ENCODE measurements at places on chromosomes 2 and 18.

DNA sequence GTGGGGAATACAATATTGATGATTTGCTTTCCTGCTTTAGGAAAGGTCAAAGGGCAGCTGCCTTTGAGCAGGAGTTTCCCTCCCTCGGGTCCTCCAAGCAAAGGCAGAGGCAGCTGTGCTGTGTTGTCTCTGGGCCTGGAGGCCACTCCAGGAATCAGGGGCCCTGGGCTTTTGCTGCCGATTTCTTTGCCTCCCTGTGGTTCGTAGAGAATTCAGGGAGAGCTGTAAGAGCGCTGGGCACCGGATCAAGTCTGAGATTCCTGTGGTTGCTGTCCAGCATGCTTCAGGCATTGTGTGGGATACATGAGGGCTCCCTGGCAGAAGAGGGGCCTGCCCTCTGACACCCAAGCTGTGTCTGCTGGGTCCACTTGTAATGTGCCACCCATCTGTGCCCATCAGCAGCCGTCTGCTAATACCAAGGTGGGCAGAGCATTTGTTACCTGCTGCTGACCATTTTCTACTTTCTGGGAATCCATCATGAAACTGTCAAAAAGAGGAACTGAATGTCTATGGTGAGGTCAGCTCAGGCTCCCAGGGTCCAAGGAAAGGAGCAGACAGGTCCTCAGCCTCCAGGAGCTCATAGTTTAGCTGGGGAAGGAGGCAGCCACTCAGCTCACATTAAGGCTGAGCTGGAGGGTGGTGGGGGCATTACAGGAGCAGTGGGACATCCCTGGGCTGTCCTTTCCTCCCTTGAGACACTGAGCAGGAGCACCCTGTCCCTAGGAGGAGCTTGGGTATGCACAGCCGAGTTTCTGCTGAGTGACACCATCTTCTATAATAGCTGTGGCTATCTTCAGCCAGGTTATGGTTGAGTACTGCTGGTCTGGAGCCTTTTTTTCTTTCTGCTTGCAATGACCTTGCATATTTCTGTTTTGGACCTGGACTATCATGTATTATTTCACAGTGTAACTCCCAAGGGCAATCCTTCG lies 68.5 kb downstream of the CTIF start:
- no peak for DNase-seq

DNA sequence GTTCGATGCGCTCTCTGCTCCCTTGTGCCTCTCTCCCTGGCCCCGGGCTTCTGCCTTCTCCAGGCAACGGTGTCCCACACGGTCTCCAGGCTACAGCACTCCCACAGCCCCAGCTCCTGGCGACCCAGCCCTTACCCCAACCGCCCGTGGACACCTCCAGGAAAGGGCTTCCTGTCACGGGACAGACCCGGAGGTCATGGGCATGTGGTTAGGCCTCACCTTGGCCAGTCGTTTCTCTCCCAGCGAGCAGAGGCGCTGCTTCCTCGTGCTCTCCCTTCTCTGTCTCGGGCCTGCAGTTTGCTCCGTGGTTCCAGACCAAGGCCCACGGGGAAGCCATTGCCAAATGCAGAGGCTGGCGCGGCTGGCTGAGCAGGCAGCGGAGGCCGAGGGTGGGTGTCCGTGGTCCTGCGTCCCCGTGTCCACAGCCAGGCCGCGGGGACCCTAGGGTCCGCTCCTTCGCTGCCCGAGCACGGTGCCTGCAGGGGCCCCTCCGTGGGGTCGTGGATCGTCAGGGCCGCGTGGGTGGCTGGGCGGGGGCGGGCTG lies 61.0 kb upstream of the IL1RL1 start:
- DNase-seq = no peak

DNA sequence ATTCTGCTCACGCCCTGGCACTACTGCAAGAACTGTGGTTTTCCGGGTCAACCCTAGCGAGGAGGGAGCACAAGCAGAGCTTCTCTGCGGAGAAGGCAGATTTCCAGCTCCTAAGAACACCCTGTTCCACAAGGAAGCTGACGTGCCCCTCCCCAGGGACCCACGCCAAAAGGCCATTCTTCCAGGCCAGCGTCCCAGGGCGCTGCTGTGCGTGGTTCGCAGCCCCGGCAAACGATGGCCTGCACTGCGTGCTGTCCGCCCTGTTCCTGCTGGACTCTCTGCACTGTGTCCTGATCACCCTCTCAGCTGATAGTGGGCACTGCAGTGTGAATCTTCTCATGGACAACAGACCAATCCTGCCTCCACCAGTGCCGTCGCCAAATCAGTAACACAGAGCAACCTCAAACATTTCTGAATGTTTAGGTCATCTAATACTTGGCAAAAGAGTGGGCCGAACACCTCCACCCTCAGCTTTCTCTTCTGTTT lies 49.1 kb downstream of the ADI1 start:
- DNase-seq = no peak

- no peak for DNase-seq
Observed at GRCh38 chr18:39596891-39597290, 2031.3 kb upstream of the CELF4 start.

- no peak for DNase-seq
Observed at GRCh38 chr2:199466692-199467065, 8.9 kb upstream of the SATB2 start.

Data from CD4-positive, alpha-beta T cell treated with Interleukin-10 for 1 hour (primary cell).